Cardiac septum (tissue), 1 donor: ENCODE measurements at places on chromosomes 1 and 21. TPM values are rescaled to one million over a fixed set of nuclear protein-coding genes. Genes with fewer than 3 reads are reported as not detected.

DNA sequence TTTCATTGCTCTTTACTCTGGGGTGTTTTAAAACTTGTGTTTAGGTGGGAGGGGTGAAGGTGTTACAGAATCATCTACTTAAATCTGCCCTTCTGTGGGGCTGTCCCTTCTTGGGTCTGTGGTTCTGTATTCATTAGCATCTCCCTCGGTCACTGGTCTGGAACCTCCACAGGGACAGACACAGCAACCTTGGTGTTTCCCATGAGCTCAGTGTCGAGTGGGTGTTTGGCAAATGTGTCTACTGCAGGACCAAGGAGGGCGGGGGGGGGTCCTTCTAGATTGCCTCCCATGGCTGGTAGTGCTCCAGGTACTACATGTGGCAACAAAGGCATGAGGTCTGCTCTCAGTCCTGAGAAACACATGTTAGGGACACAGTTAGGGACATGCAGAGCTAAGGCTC, 273.4 kb downstream of the PCP4 start:
- DNase-seq = no peak

DNA sequence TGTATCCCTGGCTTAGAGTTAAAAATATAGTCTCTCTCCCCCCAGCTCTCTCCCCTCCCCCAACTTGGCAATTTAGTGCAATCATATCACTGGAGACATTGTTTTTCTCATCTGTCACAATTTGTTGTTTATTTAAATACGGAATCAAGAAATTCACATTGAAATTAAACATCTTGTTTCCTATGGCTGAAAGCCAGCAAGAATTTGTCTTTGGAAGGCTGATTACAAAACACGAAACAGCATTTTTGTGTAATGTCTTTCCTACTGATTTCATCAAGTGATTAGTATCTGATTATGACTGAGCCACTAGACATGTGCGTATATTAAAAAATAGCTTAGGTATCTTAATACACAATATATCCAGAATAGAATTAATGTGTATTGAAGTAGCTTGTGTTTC, 119.7 kb downstream of the LYPLAL1 start:
- DNase-seq = no peak

- peak; percentile 90 for DNase-seq
These were observed 59.4 kb upstream of the ASB17 start for GRCh38 chr1:75991497-75992114.

GRCh38 chr1:245245021-245245667, 90.4 kb downstream of the KIF26B start:
- no peak for DNase-seq

- DNase-seq = no peak
These were observed 100.9 kb downstream of the NAV1 start for GRCh38 chr1:201639826-201640225.

- no peak for DNase-seq
These were observed 371.8 kb downstream of the NPHP4 start for GRCh38 chr1:5620418-5620817.

GRCh38 chr1:26025517-26025916, 3.9 kb downstream of the EXTL1 start:
- DNase-seq = no peak

GRCh38 chr1:20950679-20951078, 163.6 kb upstream of the HP1BP3 start:
- no peak for DNase-seq

DNA sequence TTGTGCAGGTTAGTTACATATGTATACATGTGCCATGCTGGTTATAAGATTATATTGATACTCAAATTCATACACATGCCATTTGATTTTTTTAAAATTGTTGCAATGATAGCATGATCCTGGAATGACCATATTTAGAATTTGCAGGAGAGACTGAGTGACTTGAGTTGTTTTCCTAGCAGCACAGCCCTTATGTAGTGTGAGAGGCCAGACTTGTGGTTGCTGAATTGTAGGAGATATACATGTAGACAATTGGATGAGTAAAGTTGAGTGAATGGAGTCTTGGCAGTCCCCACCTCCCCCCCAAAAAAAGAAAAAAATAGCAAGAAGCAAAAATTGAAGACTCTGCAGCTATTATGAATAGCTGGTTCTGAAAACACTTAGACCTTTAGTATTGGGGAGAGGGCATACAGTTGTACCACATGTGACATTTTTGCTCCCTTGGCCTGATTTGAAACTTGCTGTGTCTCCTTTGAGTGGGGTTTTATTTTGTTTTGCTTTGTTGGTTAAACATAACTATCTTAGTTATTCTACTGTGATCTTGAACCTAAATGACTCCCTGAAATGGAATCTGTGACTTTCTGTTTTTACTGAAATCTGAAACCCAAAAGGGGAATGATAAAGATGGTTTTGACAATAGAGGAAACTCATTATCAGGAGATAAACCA, 280.3 kb downstream of the HMCN1 start:
- no peak for DNase-seq

TMEM82 gene
- not detected for total RNA-seq

SPRR4 gene
- not detected for total RNA-seq

GJB3 gene
- not detected for total RNA-seq

KPRP gene
- total RNA-seq = not detected
